ENCODE measurements at places on chromosomes 7 and 10. TPM values are rescaled to one million over a fixed set of nuclear protein-coding genes. Genes with fewer than 3 reads are reported as not detected.

DNA sequence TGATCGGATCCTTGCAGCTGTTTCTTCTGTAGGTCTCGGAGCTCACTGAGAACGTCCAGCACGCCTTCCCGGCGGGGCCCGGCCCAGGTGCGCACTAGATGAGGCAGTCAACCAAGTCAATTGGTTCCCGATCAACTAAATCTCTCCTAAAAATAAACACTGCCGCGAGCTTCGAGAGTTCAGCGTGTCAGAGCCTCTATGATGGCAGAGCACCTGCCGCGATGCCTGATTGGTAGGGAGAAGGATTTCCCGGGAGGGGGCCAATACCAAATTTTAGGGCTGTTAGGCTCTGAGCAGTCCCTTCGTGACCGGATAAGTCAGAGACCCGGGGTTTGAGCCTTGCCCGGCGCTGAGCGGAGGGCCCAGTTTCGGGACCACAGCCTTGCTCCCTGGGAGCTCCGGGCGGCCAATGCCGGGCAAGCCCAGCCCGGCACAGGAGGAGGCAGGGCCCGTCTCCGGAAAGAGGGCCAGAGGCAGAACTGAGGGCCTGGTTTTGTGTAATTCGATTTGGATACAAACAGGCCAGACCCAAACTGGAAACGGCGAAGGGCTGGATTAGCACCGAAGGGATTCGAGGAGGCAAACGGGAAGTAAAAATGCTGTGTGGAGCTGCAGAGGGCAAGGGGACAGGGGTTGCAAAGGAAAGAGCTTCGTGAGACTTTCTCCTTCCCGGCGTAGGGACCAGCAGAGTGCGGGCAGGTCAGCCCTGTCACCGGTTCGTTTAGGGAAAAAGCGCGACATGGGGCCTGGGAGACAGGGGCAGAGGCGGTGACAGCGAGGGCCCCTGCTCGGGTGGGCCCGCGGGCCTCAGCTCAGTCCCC, 569 bp downstream of the SLC26A5 start:
- no peak for DNase-seq

Gene NPC1L1
- total RNA-seq: 0.06 TPM

Gene C7orf57
- not detected for total RNA-seq

DNA sequence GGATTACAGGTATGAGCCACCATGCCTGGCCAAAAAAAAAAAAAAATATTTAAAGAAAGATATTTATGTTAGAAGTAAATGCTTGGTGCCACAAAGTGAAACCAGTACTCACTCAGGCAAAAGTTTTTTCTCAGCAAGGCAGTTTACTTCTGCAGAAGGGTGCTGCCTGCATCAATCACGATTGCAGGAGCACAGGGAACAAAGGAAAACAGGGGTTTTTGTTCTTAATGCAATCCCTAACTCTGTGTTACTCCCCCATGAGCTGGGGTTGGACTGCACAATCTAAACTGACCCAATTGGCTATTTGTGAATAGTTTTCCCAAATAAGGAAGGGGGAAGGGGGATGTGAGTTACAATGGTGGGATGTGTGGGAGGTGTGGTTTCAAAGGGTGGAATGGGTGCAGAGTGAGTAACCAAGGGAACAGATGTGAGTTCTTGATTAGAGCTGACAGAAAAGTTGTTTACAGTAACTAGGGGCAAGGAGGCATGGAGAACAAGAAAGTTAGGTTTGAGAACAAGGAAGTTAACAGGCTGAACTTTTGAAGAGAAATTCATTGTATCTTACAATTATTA, 255.4 kb downstream of the TYW1 start:
- no peak for DNase-seq

DNA sequence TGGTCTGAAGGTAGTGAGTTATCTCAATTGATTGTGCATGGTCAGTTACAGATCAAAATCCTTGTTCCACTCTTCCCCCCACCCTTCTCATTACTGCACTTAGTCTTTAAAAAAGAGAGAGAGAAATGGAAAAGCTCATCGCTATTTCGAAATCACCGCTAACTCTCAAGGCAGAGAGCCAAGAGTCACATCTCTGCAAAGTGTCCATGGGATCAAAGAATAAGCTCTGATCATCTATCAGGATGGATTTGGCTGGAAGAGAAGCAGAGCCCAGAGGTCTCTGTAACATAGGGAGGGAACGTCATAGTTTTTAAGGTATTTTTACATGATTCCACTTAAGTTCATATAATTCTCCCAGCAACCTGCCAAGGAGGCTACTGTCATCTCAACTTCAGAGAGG, 30.0 kb upstream of the MYH16 start:
- no peak for DNase-seq

- DNase-seq: no peak
These were observed 103.0 kb downstream of the PTEN start for GRCh38 chr10:87966459-87966858.

DNA sequence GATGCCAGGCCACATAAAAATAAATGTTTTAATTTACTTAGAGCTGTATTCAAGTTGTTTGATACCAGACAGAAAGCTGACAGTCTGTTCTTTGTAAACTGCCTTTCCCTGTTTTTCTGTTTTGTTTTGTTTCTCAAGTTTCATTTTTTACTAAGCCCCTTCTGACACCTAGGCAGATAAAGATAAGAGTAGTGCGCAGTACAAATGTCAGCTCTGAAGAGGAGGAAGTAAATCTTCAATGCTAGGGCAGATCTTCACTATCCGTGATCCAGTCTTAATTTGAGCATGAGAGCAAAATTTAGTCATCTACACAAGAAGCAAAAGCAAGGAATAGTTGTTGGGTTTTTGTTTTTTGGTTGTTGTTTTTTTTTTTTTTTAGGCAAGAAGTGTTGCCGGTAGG, 27.3 kb downstream of the MTURN start:
- DNase-seq: peak; percentile 25

Gene ATE1
- total RNA-seq: 14.6 TPM

- DNase-seq: no peak
These were observed 124.5 kb downstream of the CXCL12 start for GRCh38 chr10:44260286-44260928.

GRCh38 chr7:105188201-105188600, 174.2 kb downstream of the KMT2E start:
- DNase-seq: no peak

DNA sequence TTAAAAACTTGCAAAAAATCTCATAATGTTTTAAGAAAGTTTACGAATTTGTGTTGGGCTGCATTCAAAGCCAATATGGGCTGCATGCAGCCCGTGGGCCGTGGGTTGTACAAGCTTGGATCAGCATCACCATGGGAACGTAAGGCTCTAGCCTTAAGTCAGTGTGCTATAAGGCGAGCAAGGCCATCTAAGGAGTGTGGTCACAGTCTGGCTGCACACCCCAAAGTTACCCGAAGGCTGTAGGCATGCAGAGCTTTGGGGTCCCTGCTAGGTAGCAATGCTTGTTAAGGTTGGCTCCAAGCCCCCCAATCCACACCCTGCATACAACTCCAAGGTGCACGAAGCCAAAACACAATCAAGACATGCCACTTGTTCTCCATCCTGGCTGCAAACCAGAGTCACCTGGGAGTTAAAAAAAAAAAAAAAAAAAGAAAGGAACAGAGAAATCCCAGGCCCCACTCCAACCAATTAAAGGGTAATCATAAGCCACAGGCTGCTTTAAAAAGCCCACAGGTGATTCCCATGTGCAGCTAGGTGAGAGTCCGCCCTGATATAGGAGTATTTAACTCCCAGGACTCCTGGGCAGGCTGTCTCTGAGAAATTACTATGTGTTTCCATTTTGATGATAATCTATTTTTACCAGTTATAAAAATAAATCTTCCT, 8.5 kb upstream of the PNLIPRP2 start:
- no peak for DNase-seq

- DNase-seq: no peak
These were observed 72.4 kb downstream of the REEP3 start for GRCh38 chr10:63593576-63593975.

Gene GPR26
- total RNA-seq: not detected

DNA sequence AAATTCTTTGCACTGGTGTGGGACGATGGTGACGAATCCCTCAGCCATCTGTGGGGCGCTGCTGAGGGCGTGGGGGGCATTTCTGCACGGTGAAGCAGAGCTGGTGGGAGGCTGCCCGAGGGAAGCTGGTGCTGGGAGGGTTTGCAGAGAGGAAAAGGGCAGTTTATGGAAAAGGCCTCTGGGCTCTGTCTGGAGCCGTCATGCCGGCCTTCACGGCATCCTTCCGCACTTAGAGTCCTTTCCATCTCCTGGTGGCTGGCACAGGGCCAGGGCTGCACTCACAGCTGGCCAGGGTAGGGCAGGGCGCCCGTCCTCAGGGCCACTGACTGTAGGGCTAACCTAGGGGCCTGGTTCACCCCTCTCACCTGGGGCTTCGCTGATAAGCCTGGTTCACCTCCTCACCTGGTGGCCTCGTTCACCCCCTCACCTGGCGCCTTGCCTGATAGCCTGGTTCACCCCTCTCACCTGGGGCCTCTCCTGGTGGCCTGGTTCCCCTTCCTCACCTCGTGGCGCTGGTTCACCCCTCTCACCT, 598 bp upstream of the AMZ1 start:
- DNase-seq: no peak

Gene TRIM73
- total RNA-seq: 21.8 TPM

Gene SPDYE9
- total RNA-seq: not detected

GRCh38 chr7:87816389-87816788, 59.8 kb downstream of the SLC25A40 start:
- no peak for DNase-seq

- no peak for DNase-seq
These were observed 181.8 kb upstream of the KIAA1217 start for GRCh38 chr10:24027107-24027506.

DNA sequence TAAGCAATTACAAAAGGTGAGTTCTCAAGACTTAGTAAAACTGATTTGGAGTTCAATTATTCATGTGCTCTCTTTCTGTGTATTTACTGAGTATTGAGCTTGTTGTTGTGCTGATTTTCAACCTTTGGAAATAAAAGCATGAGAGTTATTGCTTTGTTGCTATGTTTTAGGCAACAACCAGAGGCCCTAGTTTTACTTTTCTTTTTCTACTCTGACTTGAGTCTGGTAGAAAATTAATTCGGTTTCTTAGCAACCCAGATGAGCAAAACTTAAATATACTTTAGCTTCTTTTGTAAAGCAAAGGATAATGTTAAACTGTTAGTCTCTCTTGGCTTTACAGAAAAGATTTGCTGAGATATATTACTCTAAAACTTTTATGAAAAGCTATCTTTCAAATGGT, 66.4 kb upstream of the SCIN start:
- DNase-seq: no peak

DNA sequence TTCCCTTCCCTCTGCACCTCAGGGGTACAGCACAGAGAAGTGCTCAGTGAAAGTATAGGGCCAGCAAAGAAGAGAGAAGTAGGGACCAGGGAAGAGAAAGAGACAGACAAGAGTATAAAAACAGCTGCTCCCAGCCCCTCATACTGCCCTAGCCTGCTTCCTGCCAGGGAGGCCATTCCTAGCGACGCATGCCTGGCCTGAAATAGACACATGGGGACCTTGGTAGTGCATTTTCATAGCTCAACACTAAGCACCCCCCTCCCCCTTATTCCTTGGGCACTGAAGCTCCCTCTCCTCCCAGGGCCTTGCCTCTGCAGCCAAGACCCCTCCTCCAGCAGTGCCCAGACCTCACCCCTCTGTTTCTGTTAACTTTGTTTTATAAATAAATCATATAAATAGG, 64.7 kb downstream of the ZMIZ1 start:
- no peak for DNase-seq

DNA sequence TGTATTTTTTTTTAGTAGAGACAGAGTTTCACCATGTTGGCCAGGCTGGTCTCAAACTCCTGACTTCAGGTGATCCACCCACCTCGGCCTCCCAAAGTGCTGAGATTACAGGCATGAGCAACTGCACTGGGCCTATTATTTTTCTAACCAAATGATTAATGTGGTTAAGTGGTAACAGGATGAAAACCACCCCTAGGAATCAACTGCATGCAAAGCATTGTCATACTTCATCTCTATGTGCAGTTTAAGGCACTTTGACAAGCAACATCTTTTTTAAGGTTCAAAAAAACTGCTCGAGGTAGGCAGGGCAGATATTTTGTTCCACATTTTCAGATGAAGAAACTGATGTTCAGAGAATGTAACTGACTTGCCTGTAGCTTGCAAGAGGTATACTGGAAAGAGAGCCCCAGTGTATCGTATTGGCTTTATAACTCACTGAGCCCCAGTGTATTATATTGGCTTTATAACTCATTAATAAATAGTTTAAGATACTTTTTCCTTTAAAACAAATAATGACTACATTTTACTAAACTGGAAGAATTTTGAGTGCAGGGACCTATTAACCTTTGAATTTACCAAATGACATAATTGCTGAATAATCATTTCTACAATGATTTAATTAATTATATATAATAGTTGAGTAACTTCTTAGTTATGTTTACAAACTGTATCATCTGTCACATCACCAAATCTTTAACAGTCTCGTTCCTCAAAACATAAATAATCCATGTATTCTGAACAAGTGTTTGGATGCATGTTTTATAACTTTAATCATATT, 38.1 kb downstream of the RTKN2 start:
- no peak for DNase-seq

Gene HSPA14
- 37.7 TPM for total RNA-seq

GRCh38 chr7:35828817-35829216, 28.0 kb downstream of the SEPTIN7 start:
- no peak for DNase-seq

DNA sequence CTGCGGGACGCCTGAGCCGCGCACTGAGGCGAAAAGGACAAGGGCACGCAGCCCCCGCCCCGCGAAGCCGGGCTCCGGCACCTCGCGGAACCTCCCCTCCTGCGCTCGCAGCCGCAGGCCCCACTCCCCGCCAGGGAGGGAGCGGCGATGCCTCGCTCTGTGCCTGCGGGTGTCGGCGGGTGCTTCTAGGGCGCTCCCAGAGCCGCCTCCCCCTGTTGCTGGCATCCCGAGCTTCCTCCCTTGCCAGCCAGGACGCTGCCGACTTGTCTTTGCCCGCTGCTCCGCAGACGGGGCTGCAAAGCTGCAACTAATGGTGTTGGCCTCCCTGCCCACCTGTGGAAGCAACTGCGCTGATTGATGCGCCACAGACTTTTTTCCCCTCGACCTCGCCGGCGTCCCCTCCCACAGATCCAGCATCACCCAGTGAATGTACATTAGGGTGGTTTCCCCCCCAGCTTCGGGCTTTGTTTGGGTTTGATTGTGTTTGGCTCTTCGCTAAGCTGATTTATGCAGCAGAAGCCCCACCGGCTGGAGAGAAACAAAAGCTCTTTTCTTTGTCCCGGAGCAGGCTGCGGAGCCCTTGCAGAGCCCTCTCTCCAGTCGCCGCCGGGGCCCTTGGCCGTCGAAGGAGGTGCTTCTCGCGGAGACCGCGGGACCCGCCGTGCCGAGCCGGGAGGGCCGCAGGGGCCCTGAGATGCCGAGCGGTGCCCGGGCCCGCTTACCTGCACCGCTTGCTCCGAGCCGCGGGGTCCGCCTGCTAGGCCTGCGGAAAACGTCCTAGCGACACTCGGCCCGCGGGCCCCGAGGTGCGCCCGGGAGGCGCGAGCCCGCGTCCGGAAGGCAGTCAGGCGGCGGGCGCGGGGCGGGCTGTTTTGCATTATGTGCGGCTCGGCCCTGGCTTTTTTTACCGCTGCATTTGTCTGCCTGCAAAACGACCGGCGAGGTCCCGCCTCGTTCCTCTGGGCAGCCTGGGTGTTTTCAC, 519 bp downstream of the ITGB8 start:
- DNase-seq: peak; percentile 4

GRCh38 chr10:104260775-104261115, 6.1 kb downstream of the GSTO1 start:
- peak; percentile 15 for DNase-seq

Gene COL13A1
- not detected for total RNA-seq
